Endothelial cell of coronary artery (primary cell): ENCODE measurements at places on chromosomes 5 and 9. TPM values are rescaled to one million over a fixed set of nuclear protein-coding genes. Genes with fewer than 3 reads are reported as not detected.

Gene C5
- 1.6 and 1.7 TPM in 2 replicates for total RNA-seq

Gene THBS4
- under 0.01 and 0.09 TPM in 2 replicates for total RNA-seq

Gene LHX3
- total RNA-seq, result not detected in 2 replicates

Gene HTR4
- 0.09 TPM in 1 of 2 replicates, not detected in the other for total RNA-seq

Gene POLE3
- 40.4 and 55.8 TPM in 2 replicates for total RNA-seq

Gene MLANA
- not detected in 2 replicates for total RNA-seq

Gene NEURL1B
- 0.36 and 0.94 TPM in 2 replicates for total RNA-seq

Gene ECPAS
- 99.1 and 142 TPM in 2 replicates for total RNA-seq

Gene BTNL3
- not detected in 2 replicates for total RNA-seq

Gene PAIP1
- 55.8 and 64.6 TPM in 2 replicates for total RNA-seq

Gene ADRB2
- total RNA-seq, result 3.1 and 3.2 TPM in 2 replicates
